ENCODE measurements at places on chromosomes 3 and 15. TPM values are rescaled to one million over a fixed set of nuclear protein-coding genes. Genes with fewer than 3 reads are reported as not detected.

DNA sequence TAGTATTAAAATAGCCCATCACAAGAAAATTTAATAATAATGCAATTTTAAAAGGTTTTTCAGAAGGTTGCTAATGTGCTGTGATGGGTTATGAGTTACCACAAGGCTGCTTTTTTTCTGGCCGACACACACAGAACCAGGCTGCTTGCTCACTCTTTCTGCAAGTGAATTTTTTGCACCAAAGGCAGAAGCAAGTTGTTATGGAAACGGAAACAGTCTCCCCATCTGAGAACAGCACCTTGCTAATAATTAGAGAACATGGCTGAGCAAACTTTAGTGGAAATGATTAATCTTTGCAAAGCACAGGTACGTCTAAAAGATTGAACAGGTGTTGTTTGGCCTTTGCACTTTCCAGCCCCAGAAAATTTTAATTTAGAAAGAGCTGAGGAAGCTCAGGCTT lies 51.0 kb downstream of the CACNA2D3 start:
- no peak for DNase-seq

- DNase-seq: no peak
These were observed 1.2 kb downstream of the IFT122 start for GRCh38 chr3:129441215-129441614.

DNA sequence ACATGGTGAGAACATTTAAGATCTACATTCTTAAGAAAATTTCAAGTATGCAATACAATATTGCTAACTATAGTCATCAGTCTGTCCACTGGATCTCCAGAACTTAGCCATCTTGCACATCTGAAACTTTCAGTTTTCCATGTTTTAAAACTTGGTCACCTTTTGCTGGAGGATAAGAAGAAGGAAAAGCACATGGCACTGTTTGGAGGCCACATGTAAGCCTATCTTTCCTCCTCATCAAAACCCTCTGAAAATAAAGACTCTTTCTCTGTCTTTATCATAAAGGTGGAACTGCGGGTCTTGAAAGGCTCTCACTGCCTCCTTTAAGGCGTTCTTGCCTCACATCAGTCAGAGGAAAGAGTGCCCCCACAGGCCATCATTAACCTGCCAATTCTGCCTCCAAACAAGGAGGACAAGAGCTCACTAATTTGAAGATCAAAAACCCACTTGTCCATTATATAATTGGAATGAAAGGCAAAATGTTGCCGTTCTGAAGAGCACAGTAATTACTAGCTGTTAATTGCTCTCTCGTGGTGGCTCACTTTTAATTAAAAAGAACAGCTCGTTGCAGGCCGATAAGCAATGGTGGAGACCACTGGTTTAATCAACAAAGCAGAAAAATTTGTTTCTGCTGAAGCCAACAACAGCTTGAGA lies 157.8 kb downstream of the MECOM start:
- DNase-seq: no peak

DNA sequence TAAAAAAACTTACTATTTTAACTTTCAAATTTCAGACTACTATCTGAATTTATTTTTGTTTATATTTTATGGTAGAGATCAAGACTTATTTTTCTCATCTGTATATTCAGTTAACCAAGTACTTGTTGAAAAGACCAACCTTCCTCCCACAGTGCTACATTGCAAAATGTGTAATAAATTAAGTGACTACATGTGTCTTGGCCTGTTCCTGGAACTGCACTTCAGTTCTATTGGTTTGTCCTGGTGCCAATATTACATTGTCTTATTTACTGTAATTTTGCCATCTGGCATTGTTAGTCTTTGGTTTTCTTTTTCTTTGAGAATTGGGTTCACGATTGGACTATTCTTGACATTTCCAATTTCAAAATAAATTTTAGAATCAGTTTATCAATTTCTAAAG lies 138.4 kb upstream of the KCNMB2 start:
- no peak for DNase-seq

DNA sequence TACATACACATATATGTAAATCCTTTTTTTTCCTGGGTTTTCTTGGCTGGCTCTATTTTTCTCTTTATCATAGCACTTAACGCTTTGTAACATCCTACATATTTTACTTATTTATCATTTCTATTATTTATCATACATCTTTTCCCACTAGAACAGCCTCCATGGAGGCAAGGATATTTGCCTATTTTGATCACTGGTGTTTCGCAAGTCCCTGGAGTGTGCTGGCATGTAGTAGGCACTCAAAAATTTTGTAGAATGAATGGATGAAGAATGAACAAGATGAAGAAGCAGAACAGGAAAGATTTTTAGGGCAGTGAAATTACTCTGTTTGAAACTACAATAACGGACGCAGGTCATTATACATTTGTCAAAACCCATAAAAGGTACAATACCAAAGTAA lies 83.0 kb upstream of the PTX3 start:
- no peak for DNase-seq

GRCh38 chr3:43309372-43310305 lies 23.3 kb downstream of the SNRK start:
- DNase-seq: no peak

Gene SCAANT1
- total RNA-seq: not detected

Gene B3GALNT1
- total RNA-seq: 8.5 TPM

Gene CRABP1
- not detected for total RNA-seq

Gene POC1A
- total RNA-seq: 2.9 TPM

All from adrenal gland (tissue), 19 donors.